ENCODE measurements at places on chromosomes 6 and 20.

GRCh38 chr6:40988634-40989033 lies 50.4 kb downstream of the UNC5CL start:
- no peak for DNase-seq

DNA sequence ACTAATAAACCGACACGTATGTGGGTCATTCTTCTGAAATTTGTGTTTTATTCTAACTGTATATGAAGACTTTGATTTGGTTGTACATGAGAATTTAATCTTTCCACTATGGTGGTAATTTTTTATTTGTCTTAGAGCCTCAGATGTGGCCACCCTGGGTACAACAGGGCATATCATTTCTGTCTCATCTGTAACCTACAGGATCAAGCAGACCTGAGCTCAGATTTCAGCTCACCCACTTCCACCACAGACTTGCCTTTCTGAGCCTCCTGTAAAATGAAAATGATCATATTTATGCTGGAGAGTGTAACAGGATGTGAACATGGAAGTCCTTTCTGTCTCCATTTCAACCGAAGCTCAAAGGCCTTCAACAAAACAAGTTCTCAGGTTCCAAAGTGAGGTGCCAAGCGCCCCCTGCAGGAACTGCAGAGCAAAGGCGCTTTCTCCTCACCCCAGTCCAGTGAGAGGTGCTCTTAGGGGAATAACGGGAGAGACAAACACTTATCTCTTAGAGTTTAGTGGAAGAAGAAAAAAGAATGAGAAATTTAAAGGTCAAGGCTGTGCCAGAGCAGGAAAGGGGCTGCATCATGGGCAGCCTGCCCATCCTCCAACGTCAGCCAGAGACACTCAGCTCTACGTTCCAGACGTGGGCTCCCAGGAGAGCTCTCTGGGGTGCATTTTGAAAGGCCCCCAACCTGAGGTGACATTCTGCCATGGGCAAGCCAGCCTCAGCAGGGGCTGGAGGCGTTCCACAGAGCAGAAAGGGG lies 23.0 kb upstream of the CD24 start:
- peak; percentile 23 for DNase-seq

DNA sequence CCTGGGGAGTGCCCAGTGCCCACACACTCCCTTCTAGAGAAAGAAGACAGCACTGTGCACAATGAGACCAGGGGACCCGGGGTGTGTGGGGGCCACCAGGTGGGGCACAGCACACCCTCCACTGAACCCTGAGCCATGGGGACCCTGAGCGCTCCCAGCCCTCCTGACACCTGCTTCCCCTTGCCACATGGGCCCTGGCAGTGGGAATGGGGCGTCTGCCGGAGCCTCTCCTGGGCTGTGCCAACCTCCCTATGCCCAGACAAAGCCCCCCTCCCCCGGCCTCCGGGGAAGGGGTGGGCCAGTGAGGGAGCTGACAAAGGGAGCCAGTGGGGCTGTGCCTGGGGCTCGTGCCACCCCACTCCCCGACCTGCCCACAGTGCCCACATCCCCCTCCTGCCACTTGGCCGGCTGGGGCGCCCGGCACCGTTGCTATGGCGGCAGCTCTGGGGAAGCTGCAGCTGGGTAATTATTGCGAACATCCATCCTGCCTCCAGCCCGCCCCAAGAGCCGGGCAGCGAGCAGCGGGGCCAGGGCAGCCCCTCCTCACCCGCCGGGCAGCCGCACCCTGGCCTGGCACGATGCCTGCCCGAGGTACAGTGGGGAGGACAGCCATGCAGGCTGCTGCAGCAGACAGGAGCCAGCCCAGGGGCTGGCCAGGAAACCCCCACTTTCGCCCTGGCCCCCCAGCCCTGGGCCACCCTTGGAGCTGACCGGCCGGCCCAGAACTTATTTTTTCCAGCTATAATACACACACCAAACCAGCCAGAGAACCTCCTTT lies 41.9 kb upstream of the NOL4L start:
- peak; percentile 92 for DNase-seq

- no peak for DNase-seq
These were observed 17.4 kb downstream of the HFE start for GRCh38 chr6:26104457-26105108.

GRCh38 chr20:63552481-63553249 lies 1.3 kb upstream of the FNDC11 start:
- no peak for DNase-seq

GRCh38 chr6:134735461-134735860 lies 214.4 kb downstream of the ALDH8A1 start:
- DNase-seq = no peak

DNA sequence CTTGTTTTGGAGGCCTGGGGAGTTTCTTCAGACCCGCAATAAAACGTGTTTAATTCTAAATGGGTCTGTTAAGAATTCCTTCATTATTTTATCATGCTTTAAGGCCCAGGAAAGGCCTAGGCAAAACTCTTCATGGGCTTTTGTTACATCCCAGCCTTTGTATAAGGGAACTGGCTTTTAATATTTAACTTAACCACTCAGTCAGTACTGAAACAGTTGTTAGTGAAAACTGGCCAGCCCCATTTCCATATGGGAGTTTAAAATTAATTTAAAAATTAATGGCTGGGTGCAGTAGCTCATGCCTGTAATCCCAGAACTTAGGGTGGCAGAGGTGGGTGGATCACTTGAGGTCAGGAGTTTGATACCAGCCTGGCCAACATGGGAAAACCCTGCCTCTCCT lies 213.2 kb upstream of the FKBP1C start:
- DNase-seq = no peak

DNA sequence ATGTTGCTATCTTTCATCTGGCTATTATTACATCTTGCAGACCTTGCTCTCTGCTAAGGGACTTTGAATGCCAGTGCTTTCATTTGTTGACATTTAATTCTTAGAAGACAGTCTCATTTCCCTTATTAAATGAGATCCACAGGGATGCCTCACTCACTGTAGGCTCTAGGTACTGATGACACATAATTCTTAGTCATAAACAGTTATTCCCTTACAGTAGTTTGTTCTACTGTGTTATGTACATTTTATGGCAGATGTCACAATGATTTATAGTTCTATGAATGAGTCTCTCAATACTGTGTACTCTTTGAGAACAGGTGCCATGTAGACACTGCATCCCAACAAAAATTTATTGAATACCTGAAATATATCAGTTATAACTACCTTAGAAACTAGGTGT lies 70.3 kb downstream of the FAM83B start:
- DNase-seq = no peak

GRCh38 chr6:3419624-3420272 lies 37.1 kb downstream of the SLC22A23 start:
- DNase-seq = no peak

DNA sequence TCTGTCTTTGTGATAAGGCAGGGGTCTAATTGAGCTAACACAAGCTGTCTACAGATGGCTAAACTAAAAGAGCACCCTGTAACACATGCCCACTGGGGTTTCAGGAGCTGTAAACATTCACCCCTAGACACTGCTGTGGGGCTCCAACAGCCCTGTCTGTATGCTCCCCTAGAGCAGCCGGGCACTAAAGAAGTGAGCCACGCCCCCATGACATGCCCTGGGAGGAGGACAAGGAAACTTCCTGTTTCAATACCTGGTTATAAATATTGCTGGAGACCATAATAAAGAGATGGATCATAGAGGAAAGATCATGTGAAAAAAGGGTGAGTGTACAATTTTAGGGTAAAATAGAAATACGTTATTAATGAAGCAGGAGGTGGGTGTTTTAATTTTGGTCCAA lies 667.7 kb upstream of the AGPAT4 start:
- no peak for DNase-seq

DNA sequence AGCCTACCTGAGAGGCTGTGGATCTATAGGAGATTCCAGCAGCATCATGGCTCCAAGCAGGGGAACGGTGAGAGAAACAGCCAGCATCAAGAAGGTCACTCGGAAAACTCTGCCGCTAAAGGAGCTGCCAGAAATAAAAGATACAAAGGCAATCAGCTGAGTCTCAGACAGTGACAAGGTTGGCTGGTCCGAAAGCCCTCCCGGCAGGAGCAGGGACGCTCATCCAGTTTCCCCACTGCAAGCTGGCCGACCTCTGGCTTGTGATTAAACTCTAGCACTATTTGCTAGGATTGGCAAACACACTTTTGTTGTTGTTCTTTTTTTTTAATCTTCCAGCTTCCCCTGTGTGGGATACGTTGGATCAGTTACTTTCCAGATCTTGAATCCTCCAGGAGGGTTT lies 8.7 kb downstream of the APMAP start:
- no peak for DNase-seq

- no peak for DNase-seq
These were observed 139.3 kb upstream of the COL21A1 start for GRCh38 chr6:56386717-56387116.

DNA sequence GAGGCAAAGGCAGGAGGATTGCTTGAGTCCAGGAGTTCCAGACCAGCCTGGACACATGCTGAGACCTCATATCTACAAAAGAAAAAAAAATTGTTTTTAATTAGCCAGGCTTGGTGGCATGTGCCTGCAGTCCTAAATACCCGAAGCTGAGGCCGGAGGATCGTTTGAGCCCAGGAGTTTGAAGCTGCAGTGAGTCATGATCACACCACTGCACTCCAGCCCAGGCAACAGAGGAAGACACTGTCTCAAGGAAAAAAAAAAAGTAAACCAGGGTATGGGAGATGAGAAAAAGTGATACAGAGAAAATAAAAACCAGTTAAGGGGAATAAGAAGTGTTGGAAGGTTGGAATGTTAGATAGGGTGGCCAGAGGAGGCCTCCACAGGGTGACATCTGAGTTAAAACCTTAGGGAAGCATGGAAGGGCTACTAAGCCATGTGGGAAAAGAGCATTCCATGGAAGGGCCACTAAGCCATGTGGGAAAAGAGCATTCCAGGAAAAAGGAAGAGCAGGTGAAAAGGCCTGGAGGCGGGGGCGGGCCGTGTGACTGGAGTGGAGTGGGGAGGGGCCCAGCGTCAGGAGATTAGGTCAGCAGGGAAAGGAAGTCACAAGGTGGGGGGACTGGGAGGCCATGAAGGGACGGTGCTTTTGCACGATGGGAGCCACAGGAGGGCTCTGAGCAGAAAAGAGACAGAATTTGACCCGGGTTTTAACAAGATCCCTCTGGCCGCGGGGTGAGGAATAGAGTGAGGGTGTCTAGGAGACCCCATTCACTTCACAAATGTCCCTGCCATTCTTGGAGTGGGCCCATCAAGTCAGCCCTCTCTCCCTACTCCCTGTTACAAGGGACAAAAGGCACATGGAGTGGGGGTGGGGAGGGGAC lies 18.3 kb downstream of the CPNE5 start:
- no peak for DNase-seq

- no peak for DNase-seq
These were observed 21.0 kb upstream of the PRELID3B start for GRCh38 chr20:59063358-59064213.

DNA sequence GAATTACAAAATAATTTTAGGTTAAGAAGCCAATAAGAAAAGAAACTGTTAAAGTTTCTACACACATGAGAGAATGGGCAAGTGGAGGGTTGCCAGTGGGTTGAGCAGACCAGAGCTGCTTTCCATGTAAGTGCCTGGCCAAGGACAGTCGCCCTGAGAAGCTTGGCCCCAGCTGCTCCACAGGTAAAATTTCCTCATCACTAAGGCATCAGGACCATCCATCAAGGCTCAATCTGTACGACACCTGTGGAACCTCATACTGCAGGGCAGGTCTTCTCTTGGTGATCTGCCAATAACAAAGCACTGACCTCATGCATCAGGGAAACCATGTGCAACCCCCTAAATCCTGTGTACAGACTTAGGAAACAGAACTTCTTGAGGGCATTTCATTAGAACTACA lies 115.4 kb downstream of the INSM1 start:
- DNase-seq = no peak

DNA sequence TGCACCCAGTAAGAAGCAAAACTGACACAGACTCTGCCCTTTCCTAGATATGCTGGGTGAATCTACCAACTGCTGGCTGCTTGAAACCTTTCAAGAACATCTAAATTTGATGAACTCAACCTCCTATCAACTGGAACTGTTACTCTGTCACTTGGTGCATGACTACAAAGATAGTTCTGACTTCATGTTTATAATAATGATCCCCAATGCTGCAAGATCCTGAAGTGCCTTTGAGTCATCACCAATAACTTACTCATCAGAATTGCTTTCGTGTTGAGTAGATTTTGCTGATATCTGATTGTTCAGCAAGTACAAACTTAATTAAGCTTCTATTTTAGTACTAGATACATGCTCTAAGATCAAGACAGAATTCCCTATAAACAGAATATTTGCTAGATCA lies 100.2 kb upstream of the ARMC2 start:
- DNase-seq = no peak

DNA sequence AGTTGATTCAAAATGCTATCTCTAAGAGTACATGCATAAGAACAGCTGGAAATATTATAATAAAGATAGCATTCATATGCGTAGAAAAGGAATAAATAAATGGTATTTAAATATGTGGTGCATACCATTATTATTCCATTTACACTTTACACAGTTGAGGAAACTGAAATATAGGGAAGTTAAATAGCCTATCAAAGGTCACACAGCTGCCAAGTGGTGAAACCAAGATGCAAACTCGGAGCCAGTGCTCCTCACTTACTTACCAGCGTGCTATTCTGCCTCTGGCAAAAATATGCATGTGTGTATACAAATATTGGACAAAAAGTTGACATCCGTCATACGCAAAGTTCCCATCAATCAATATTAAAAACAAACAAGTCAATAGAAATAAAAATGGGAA lies 22.3 kb upstream of the ANKEF1 start:
- no peak for DNase-seq

- no peak for DNase-seq
These were observed 131.2 kb downstream of the DNAH8 start for GRCh38 chr6:38846361-38846760.

GRCh38 chr20:48631114-48632016 lies 196.4 kb downstream of the PREX1 start:
- DNase-seq = no peak
